GM20000 (cell line): ENCODE measurements at places on chromosomes 7 and 10.

- DNase-seq, result no peak
Observed at GRCh38 chr7:103888603-103889153, 100.8 kb downstream of the RELN start.

- DNase-seq, result no peak
Observed at GRCh38 chr7:66522518-66522917, 106.2 kb upstream of the KCTD7 start.

DNA sequence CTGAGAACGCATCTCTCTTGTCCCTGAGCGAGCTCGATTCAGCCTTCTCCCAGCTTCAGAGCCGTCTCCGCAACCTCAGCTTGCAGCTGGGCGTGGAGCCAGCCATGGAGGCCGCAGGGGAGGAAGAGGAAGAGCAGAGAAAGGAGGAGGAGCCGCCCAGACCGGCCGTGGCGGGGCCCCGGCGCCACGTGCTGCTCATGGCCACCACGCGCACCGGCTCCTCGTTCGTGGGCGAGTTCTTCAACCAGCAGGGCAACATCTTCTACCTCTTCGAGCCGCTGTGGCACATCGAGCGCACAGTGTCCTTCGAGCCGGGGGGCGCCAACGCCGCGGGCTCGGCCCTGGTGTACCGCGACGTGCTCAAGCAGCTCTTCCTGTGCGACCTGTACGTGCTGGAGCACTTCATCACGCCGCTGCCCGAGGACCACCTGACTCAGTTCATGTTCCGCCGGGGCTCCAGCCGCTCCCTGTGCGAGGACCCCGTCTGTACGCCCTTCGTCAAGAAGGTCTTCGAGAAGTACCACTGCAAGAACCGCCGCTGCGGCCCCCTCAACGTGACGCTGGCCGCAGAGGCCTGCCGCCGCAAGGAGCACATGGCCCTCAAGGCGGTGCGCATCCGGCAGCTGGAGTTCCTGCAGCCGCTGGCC lies 43.2 kb downstream of the CHST3 start:
- no peak for DNase-seq

- peak; percentile 41 for DNase-seq
Observed at GRCh38 chr10:129972145-129972965, 8.3 kb upstream of the EBF3 start.

GRCh38 chr7:134415700-134416099 lies 43.2 kb downstream of the AKR1B1 start:
- DNase-seq, result no peak

DNA sequence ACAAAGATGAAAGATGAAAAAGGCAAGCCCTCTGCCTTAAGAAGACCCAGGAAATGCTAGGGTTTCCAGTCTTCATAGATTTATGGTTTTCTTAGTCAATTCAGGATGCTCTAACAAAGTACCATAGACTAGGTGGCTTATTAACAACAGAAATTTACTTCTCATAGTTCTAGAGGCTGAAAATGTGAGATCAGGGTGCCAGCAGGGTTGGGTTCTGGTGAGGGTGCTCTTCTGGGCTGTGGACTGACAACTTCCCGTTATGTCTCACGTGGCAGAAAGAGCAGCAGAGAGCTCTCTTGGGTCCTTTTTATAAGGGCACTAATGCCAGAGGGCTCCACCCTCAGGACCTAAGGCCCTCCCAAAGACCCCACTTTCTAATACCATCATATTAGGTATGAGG lies 23.7 kb downstream of the ELMO1 start:
- DNase-seq, result no peak

DNA sequence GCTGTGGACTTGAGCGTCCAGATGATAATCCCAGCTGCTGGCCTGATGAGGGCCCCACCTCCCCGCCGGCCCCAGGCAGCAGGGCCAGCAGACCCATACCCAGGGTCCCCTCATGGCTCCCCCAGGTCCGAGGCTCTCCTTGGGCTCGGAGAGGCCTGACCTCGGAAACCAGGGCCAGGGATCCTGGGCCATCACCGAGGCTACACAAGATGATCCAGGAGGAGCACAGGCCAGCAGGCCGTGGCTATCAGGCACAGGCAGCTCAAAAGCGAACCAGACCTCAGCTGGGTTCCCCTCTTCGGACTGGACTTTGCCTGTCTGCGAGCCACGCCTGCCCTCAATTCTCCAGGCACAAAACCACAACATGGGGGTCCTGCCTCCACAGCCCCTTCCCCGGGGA lies 17.4 kb downstream of the PDGFA start:
- no peak for DNase-seq

- no peak for DNase-seq
Observed at GRCh38 chr7:96121752-96122151, 200.1 kb downstream of the SLC25A13 start.

GRCh38 chr10:124918906-124919305 lies 23.0 kb upstream of the ZRANB1 start:
- DNase-seq, result no peak

DNA sequence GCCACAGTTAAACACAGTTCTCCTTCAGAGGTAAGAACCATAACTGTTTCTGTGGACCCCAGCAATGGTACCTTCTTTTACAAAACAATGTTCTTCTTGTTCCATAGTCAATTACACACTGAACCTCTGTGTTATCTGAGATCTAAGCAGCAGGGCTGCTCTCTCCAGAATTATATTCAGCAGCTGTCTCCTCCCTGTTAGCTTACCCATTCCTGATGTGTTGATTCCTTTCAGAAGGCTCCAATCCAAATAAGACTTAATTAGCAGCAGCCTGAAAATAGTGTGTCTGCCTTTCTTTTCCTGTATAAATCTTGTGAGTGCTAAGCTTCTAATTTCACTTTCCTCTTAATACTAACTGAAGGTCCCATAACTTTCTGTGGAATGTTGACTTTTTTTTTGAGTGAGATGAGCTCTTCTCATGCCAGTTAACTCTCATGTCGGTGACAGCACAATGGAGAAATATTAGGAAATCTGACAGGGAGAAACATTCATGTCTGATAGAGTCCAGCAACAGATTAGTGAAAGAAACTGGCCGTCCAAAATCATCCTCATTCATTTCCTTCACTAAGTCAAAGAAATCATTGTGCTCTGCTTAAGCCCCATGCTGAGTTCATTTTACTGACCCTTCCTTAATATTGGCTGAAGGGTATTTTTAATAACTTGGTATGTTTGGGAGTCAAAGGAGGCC lies 226.5 kb downstream of the PRKG1 start:
- DNase-seq, result no peak

DNA sequence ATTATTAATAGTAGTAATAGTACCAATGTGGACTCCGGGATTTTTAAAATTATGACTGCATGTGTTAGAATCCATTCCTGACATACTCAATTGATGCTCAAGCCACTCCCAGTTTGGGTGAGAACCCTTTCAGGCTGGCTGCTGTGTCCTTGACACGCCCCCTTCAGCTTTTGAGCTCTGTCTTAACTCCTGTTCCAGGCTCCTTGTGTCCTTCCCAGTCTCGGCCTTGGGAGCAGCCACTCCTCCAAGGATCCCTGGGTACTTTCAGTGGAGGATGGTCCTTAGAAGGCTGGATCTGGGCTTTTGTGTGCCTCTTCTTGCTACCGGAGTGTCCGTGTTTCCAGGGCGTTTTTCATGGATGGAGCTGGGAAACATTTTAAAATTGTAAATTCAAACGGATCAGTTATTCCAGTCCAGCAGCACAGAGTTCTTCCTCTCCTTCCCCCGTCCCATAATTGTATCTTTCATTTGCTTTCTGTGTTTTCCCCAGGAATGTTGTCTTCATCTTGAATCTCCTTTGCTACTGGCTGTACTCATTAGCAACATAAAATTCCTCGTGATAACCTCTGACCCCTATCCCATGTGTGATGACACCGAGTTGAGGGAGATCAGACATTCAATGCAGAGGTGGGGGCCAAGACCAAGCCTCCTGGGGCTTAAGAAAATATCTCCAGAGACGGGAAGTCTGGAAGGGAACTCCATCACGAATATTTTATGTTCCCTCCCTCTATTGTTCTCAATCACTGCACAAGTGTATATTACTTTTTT lies 40.0 kb upstream of the PFKFB3 start:
- no peak for DNase-seq

DNA sequence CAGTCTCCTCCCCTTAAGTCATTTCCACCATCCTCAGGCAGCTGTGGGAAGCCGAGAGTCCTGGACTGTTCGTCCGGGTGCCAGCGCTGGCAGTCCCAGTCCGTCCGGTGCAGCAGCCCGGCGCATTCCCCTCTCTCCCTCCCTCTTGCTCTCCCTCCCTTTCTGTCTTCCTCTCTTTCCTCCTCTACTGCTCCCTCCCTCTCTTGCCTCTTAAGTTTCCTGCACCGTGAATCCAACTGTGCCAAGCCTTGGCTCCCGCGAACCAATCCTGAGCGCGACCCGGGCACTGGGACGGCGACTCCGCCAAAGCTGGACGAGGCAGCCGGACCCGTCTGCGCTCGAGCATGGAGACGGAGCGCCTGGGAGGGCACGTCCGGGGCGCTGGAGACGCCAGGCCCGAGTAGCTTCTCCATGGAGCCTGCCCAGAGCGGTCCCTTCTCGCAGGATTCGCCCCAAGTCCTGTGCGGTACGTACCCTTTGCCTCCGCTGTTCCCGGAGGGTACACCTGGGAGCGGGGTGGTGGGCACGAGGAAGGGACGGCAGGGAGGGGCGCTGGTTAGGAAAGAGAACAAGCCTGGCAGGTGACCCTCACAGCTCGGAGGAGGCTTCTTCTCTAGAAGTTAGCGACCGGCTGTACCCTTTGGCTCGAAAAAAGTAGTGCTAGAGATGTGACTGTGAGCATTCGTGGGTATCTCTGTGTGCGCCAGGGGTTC lies 1.0 kb downstream of the NXPH1 start:
- DNase-seq, result peak; percentile 36

DNA sequence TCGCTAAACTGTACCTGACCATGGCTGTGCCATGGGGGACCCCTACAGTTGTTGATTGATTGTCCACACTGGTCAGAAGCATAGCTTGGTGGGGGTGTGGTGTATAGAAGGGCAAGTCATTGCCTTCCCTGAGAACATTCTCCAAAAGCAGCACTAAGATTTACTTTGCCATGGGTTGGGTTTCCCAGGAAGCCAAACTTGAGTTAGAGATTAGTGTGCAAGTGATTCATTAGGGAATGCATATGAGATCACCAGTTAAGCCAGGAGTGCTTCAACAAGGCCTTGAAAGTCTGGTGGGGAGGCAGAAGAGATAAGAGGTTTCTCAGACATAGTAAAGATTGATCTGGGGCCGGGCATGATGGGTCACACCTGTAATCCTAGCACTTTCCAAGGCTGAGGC lies 21.4 kb upstream of the TPST1 start:
- DNase-seq, result no peak

DNA sequence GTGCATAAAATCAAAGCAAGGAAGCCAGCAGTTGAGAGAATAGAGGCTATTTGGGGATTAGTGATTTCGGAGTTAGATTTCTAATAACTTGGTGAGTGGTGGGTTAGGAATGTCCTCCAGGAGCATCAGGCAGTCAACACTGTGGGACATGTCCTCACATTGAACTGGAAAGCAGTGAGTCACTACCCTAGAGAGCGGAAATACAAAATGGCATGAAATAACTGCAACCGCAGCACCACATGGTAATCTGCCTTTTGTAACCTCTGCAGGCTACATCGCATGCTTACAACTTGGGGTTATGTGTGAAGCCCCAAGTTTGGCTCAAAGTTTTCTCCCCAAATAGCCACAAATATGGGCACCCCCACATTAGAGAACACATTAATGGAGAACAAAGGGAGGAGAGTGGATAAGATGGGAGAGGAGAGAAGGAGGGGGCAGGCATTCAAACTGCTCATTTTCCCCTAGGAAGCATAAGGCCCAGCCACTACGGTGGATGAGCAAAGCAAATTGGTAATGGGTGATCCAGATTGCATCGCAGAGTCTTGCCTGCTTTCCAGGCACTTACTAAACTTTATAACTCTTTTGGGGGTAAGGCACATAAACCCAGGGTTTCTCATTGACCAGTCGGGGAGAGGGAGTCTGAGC lies 22.0 kb upstream of the SLF2 start:
- no peak for DNase-seq

GRCh38 chr7:151204383-151205032 lies 5.8 kb downstream of the H2BK1 start:
- DNase-seq, result no peak

DNA sequence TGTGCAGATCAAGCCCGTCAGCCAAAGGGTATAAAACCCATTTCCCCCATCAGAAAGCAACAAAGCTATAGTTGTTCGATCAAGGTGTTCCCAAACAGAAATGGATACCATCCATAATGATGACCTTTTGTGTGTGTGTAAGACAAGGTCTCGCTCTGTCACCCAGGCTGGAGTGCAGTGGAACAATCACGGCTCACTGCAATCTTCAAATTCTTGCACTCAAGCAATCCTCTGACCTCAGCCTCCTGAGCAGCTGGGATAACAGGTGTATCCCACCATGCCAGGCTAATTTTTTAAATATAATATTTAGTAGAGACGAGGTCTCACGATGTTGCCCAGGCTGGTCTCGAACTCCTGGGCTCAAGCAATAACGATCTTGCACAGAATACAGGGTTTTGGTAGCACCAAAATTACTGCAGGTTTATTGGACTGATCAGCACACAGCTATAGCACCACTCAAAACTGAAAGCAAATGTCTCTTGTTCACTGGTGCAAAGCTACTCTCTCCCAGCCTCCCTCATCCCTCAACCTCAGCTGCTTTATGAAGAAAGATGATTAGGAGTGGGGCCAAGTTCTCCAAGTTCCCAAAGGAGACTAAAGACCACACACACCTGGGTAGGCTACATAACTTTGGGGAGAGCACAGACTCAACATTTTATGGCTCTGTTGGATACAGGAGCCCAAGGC lies 80.5 kb downstream of the ABI1 start:
- DNase-seq, result no peak

GRCh38 chr10:13271552-13272163 lies 28.2 kb downstream of the PHYH start:
- peak; percentile 73 for DNase-seq

GRCh38 chr7:129144834-129145668 lies 544 bp downstream of the TSPAN33 start:
- no peak for DNase-seq

- no peak for DNase-seq
Observed at GRCh38 chr7:83807774-83808173, 158.8 kb upstream of the SEMA3E start.

- DNase-seq, result no peak
Observed at GRCh38 chr7:53095731-53096501, 60.5 kb downstream of the POM121L12 start.
